ENCODE measurements at places on chromosomes 6 and 20.

DNA sequence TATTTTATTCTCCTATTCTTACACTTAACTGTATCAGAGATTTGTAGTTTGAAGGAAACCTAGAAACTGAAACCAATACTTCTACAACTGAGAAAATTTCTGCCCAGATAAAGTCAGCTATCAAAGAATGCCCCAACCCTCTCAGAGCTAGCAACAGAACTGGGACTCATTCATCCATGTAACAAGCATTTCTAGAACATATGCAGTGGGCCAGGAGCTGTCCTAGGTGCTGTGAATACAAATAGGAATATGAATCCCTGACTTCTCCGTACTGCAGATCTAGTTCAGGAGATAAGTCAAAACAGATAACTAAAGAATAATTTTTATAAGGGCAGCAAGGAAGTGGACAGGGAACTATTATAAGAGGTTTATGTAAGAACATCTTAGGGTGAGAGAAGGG lies 654.1 kb upstream of the NOX3 start:
- no peak for DNase-seq

DNA sequence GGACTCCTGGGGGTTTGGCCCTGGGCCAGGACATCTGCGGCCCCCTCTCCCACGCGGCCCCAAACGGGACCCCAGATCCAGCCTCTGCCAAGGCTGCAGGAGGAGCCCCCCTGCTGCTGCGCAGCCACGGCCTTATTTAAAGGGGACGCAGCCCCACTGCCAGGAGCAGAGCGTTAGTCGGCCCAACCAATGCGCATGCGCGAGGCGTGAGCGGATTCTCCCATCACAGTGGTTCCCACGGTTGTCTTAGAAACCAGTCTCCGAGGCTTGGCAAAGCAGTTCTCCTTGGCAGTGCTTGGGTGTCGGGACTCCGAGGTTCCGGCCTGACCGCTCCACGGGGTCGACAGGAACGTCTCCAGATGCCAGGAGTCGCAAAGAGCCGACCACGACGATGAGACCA lies 288.3 kb upstream of the ZNF337 start:
- peak; percentile 17 for DNase-seq

- no peak for DNase-seq
These were observed 126.6 kb upstream of the PTPRT start for GRCh38 chr20:43316271-43316670.

DNA sequence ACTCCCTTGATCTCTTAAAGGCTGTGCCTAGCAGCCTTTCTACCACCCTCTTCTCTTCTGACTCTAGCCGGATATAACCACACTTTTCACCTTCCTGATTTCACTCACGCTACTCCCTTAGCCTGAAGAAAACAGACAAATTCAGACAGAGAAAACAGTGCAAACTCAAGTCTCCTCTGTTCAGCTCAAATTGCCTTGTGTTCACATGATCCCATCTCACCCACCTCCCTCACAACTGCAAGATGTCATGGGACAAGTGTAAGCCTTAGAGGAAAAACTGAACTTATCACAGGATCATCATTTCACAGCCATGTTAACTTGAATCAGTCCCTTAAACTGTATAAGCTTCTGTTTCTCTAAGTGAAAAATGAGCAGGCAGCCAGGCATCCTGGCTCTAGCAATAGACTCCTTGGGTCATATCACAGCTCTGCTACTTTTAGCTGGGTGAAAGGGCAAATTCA lies 66.5 kb upstream of the TENT5A start:
- no peak for DNase-seq
